ENCODE measurements at places on chromosomes 16 and 17. TPM values are rescaled to one million over a fixed set of nuclear protein-coding genes. Genes with fewer than 3 reads are reported as not detected.

CEMP1 gene
- 1.1 TPM for total RNA-seq

KRTAP9-2 gene
- not detected for total RNA-seq

ELOB gene
- total RNA-seq: 166 TPM

ACBD4 gene
- total RNA-seq: 11.5 TPM

MT1M gene
- total RNA-seq: 1.5 TPM

SLC35G6 gene
- total RNA-seq: not detected

ZFP3 gene
- 6.9 TPM for total RNA-seq

GRAP gene
- total RNA-seq: 12.4 TPM

HOXB1 gene
- total RNA-seq: not detected
